ENCODE measurements at places on chromosomes 2 and 18.

DNA sequence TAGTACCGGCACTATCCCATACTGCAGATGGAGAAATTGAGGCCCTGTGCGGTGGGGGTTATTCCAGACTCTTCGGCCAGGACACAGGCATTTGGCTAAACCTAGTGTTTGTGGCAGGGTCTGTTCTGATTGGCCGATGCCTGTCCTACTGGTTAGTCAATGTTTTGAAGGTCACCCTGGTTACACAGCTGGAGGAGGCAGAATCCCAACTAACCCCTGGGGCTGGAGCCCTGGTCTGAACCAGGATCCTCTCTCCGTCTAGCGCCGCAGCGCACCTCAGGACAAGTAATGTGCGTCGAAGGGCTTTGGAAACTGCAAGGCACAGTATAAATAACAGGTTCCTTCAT lies 19.4 kb downstream of the TEX44 start:
- no peak for DNase-seq

- DNase-seq: no peak
These were observed 450.2 kb downstream of the ERBB4 start for GRCh38 chr2:212088353-212088752.

DNA sequence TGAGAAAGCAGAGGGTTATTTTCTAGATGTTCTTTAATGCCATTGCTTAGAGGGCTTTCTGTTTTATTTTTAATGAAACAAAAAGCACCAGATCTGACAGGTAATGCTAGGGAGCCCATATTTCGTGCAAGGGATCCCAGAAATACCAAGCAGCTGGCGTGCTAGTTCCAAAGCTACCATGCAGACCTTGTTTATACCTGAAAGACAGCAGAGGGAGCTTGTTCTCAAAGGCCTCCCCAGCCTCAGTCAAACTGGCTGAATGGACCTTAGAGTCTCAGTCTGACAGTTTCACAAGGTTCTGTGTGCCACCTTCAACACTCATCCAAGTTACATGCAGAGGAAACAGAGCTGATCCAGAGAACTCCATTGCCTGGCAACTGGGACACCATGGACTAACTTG lies 48.6 kb downstream of the GALNT14 start:
- DNase-seq: no peak

- DNase-seq: no peak
These were observed 167.0 kb downstream of the MYO5B start for GRCh38 chr18:50027996-50028395.

DNA sequence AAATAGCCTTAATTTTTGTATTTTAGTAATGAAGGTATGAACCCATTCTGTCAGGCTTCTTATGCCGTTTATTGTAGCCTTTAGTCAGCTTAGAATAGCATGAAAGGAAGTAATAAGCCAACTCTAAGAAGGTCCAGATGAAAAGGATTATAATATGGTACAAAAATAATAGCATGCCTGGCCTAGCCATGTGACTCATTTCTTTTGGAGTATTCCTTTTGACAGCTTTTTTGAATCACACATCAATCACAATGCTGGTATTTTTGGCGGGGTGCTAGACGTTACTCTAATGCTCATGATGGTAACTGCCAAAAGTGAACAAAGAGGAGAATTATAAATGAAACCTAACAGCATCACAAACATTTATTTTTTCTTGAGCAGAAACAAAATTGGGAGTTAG lies 19.9 kb downstream of the FMNL2 start:
- no peak for DNase-seq

GRCh38 chr2:190119257-190119656 lies 56.7 kb upstream of the MSTN start:
- DNase-seq: no peak

DNA sequence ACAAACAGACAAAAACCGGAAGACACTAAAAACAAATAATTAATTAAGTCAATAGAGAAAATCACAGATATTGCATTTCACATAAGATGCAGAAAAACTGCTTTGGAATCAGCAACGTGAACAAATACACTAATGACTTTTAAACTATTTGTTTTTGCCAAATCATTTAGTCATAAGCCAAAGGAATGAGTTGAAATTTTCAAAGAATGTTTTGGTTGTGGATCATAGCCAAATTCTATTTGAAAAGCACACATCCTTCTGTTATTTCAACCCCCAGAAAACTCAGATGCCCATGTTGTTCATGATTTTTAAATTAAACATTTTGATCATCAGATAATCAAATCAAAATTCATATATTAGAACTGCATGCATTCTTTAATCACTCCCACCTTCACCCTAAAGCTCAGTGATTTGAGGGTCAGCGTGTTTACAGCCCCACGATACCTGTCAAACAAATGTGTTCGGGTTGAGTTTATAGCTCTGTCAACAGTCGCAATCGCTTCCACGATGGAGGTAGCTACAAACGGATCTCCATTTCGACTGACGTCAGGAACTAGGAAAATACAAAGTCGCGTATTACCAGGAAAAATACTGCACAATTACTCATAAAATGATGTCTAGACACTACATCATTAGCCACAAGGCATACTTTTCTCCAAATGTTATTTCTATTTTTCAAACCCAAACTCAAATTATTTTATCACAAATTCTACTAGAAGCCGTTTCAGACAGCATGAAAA lies 90.2 kb downstream of the PXDN start:
- no peak for DNase-seq

DNA sequence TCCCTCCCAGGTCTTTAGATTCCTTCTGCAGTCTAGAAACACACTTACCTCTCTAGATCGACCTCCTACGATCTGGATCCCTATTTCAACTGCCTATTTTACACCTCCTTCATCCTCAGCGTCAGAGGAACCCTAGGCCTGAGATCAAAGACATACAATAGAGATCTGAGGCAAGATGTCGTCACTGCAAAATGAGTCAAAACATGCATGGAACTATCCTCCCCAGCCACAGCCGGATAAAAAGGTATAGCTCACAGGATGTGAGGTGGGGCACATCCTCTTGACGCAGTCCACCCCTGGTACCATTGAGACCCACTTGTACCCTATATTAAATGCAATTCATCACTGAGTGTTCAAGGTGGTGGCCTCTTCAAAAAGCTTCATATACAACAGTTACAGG lies 63.7 kb upstream of the DNAJC10 start:
- DNase-seq: no peak

DNA sequence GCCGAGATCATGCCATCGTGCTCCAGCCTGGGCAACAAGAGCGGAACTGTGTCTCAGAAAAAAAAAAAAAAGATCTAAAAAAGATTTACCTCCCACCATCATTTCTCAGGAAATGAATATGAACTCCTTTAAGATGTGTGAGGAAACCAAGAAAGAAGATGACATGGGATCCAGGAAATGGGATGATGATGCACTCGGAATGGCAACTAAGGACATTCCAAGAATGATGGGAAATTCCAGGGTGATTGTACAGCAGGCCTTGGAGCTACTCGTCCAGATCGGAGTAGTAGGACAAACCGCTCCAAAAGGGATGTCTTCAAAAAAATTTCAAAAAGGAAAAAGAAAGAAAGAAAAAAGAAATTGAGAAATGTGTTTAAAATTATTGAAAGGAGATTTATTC lies 84.9 kb upstream of the PMAIP1 start:
- DNase-seq: no peak

GRCh38 chr2:25132299-25132635 lies 36.1 kb downstream of the POMC start:
- DNase-seq: no peak

DNA sequence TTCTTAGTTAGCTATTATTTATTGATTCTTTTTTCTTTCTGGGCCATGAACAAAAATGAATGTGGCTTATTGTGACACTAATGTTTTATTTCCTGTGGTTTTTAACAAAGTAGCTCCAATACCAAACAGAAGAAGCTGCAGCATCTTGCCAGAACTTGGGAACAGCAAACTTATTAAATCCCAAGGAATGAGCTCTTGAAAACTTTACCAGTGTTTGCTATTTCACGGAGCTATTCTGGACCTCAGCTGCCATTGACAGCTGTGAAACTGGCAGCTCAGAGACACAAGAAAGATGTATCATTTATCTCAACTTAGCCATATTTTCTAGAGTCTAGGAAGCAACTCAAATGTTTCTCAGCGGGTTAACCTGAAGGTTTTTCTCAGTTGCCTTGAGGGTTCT lies 91.0 kb upstream of the NEUROD1 start:
- no peak for DNase-seq

DNA sequence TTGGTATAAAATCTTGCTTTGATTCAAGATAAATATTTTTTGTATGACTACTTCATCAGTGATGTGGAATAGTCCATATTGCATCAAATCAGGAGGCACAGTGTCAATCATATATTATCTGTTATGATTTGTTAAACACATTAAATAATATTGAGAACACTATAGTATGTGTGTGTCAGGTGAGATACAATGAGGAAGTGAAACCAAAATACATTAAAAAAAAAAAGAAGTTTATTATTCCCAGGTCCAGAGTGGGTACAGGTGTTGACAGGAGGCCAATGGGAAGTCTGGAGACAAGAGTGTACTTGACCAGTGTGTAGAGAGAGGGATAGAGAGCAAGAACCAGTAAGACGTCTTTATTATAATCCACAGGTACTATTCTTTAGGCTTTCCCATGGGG lies 292.6 kb downstream of the FSIP2 start:
- no peak for DNase-seq

- DNase-seq: no peak
These were observed 75.0 kb downstream of the TMEM247 start for GRCh38 chr2:46554397-46554796.

Measured in NCI-H1092 (cell line).